ENCODE measurements at places on chromosomes 1 and 21.

DNA sequence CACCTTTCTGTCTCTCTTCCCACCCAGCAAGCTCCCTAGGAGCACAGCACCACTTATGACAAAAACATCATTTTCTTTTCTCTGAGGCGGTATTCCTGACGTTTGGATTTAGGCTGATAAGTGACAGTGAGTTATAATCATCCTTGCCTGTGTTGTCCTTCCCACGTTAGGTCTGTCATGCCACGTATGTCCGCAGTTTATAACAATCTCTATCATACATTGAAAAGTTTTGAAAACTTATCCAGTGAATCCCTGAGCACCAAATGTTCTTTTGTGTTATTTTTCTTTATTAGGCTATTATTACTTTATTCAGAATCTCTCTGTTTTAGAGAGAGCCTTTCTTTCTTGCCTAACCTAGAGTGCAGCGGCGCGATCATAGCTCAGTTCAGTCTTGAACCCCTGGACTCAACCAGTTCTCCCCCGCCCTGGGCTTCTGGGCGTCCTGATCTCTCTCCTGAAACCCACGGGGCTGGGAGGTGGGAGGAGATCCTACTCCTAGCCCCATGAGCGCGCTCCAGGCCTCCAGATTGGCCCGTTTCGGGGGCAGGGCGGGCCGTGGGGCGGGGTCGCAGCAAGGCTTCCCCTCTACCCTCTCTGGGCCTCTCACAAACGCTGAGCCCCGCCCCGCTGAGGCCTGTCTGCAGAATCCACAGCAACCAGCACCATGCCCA lies at the start of gene GSTM2:
Gene GSTM2 (plus strand): TSS at position 606 of the 671 bp plus-strand sequence. CDS start 59 bp downstream, at position 665.
- peak; percentile 88 for DNase-seq

- no peak for DNase-seq
Observed at GRCh38 chr1:183881387-183882131, 76.6 kb downstream of the RGL1 start.

- no peak for DNase-seq
Observed at GRCh38 chr1:228238461-228238860, 30.6 kb downstream of the OBSCN start.

GRCh38 chr1:147924813-147925212 lies 3.4 kb upstream of the GPR89B start:
- DNase-seq: no peak

DNA sequence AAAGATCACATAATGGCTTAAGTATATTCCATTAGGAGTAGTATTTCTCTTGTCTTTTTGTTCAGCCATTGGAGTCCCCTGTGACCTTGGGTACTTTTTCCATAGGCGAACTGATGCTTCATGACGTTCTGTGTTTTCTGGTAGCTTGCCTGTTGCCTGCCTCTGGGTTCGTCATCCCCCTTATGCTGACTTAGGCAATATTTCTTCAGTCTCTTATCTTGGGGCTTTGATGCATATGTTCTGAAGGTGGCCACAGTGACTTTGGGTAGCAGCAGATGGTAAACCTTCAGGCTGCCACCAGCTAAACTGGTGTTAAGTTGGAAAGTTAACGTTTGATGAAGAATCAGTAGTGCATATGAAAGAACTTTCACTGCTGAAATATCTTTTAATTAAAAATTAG lies 170.2 kb downstream of the RPS6KC1 start:
- DNase-seq: no peak

DNA sequence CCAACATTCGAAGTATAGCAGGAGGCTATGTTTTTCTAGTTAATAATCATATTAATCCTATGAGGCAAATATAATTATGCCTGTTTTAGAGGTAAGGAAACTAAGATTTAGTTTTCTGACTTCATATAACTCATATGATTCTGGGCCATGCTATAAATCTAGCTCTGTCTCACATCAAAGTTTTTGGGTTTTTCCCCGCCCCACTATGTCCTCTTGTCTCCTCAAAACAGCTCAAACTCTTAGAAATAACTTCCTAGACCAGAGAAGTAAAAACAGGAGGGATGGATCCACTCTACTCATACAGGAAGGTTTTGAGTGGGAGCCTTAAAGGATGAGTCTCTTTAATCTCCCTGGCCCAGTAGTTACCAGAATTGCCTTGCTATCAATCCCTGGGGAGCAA lies 256.4 kb upstream of the FGGY start:
- DNase-seq: no peak

- DNase-seq: no peak
Observed at GRCh38 chr1:22691031-22691753, 19.4 kb upstream of the EPHB2 start.

- DNase-seq: no peak
Observed at GRCh38 chr1:80836505-80836904, 964.2 kb upstream of the ADGRL2 start.

- DNase-seq: no peak
Observed at GRCh38 chr1:205746757-205747412, 3.1 kb downstream of the NUCKS1 start.

DNA sequence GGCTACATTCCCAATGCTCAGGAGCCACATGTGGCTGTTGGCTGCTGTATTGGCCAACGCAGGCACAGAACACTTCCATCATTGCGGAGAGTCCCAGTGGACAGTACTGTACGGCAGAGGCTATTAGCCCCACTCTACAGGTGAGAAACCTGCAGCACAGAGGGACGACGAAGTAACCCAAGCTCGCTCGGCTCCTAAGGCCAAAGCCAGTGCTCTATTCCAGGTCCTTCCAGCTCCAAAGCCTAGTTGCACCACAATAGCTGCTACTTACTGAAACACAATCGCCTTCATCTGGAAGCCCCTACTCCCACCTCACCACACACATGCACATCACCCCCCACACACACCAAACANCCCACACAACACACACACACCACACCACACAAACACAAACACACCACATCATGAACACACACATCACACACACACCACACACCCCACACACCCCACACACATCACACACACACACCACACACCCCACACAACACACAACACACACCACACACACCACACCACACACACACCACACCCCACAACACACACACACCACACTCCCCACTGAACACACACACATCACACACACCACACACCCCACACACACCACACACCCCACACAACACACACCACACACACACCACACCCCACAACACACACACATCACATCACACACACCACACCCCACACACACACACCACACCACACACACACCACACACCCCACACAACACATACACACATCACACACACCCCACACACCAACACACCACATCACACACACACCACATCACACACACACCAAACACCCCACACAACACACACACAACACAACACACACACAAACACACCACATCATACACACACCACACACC lies 3.2 kb downstream of the LYPD8 start:
- DNase-seq: no peak

DNA sequence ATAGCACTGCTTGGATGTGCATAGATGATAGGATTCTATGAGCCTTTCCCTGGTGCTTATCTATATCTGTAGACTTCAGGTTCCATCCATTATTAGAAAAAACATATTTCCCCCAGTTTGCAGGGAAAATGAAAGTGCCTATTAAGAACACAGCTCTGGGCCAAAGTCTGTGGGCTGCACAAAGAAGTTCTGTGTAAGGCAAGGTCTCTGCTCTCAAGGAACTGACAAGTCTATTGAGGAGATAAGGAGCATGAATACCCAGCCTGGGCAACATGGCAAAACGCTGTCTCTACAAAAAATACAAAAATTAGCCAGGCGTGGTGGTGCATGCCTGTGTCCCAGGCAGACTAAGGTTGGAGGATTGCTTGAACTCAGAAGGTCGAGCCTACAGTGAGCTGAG lies 22.3 kb upstream of the SDE2 start:
- DNase-seq: no peak

- no peak for DNase-seq
Observed at GRCh38 chr1:177249231-177249630, 78.5 kb downstream of the BRINP2 start.

- no peak for DNase-seq
Observed at GRCh38 chr1:66739401-66740157, 12.7 kb upstream of the DYNLT5 start.

DNA sequence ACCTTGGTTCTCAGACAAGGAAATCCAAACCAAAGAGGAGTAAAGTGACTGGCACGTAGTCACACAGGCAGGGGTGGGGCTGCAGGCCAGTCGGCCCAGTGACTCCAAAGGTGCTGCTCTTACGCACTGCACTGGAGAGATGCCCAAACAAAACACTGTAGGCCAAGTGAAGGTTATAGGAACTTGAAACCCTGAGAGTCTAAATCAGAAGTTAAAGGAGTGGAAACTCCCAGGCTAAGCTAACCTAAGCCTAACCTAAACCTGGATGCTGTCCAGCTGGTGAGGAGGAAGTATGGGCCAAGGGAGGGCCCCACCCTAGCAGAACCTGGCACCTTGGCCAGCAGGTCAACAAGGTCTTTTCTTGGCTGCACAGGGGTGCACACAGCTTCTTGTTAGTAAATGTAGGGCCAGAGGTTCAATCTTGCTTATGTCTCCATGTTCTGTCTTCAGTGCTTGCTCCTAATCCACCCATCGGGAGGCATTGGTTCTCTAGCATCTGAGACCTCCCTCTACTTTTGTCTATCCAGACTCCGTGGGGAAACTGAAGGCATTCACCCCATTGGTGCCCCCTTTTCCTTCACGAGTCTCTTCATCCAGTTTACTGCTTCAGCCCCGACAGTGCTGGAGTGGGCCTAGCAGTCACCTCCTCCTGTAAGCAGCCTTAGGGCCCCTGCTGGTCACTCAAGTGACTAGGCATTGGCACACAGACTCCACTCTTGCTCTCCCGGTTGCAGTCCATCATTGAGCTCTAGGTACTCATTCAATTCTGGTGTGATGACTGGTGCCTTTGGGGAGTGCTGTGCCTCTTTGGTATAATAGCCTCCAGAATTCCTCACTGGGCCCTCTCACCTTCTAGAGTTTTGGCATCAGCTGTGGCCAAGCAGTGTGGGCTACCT lies 12.9 kb upstream of the TMEM125 start:
- no peak for DNase-seq

- DNase-seq: no peak
Observed at GRCh38 chr1:228374711-228375577, 31.7 kb downstream of the TRIM11 start.

DNA sequence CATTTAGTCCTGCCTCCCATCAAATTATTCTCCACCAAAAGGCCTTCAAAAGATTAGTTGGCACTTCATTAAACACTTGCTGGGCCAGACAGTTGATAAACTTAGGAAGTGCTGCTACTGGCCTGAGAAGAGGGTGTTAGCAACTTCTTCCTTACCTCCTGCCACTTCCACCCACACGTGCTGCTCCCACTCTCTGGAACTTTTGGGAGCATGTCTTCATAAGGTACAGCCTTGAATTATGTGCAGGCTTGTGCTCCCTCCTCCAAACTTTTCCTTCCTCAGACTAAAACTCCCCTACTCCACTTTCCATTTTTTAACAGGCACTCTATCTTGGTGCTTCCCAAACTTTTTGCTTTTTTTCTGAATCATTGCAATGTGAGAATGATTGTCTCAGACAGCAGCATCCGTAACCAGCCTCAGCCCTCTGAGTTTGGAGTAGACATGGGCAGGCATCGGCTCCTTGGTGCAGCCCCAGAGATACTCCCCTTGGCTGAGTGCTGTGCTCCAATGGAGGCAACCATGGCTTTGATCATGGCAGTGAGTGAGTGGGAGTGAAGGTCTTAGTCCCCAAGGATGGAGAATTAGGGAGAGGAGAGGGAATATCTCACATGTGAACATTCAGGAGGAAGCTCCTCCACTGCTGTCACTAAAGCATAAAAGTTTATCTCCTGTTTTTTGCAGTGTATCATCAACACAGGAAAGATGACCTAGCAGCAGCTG lies 8.7 kb upstream of the LELP1 start:
- DNase-seq: no peak

DNA sequence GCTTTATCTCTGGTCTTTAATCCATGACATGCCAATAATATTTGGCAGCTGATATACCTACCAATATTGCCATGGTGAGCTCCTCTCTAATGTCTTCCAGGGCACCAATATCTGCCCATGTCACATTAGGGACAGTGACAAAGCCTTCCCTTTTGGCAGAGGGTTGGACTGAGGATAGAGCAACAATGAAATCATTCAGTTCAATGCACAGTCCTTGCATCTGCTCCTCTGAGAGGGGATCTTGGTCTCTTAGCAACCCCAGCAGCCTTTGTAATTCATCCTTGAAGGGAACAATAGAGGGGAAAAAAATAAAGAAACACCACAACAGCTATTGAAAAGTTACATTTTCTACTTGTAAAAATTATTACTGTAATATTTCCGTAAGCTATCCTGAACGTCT lies 42.3 kb downstream of the NVL start:
- DNase-seq: no peak

DNA sequence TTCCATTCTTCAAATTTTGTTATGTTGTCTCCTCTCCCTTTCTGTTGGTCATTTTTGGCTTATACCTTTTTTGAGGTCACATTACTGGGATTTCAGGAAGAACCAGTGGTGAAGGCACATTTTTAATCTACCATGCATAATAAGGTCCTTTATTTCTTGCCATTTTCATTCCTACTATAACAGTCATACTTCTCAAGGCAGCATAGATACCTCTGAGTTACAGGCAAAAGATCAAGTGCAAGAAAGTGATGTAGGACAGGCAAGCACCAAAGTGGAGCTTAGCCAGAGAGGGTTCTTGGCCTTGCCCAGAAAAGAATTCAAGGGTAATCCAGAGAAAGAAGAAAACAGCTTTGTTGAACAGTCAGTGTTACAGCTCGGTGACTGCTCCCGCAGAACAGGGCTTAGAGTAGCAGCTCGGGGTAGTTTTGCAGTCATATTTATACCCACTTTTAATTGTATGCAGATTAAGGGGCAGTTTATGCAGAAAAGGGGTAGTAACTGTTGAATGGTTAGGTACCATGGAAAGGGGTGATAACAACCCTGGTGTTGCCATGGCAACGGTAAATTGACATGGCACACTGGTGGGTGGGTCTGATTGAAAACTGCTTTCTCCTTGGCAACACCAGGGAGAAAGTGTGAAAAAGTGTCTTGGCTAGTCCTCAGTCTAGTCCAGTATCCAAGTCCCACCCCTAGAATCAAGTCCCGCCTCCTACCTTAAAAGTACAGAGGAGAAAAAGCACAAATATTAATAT lies 39.6 kb upstream of the DOCK7 start:
- DNase-seq: no peak

DNA sequence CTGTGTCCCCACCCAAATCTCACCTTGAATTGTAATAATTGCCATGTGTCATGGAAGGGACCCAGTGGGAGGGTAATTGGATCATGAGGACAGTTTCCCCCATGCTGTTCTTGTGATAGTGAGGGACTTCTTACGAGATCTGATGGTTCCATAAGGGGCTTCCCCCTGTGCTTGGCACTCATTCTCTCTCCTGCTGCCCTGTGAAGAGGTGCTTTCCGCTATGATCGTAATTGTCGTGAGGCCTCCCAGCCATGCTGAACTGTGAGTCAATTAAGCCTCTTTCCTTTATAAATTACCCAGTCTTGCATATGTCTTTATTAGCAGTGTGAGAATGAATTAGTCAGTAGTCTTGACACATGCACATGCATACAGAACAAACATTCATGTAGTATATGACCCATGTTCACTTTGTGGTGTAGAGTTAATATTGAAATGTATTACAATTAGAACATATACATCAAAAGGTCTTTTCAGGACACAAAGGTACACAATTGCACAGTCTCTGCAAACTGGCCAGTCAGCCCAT lies 16.9 kb upstream of the IFI16 start:
- no peak for DNase-seq
